ENCODE measurements at places on chromosomes 13 and 19.

- no peak for DNase-seq
Measured at GRCh38 chr13:49063497-49063896, 87.8 kb downstream of the FNDC3A start.

- DNase-seq: no peak
Measured at GRCh38 chr13:65990684-65991083, 1239.5 kb downstream of the PCDH9 start.

DNA sequence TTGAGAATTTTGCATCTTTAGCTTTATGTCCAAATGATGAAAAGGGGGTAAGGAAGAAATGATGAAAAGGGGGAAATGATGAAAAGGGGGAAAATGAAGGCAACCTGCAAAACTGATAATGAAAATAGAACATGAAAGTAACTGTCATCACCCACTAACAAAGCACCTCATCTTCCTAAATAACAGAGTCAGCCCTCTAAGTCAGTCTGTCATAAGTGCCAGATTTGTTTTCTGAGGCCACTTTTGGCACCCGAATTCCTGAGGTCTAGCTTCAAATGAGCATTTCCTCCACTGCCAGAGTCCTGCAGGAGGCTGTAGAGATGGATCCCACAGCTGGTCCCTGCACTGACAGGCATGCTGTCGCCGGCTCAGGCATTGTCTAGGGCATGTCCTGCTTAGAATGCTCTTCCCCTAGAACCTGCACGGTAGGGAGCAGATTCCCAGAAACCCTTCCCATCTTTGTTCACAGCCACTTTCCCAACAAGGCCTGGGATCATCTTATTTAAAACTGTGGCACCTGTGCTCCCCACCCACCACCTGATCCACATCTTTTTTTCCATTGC is 25.3 kb downstream of the RAP2A start:
- no peak for DNase-seq

DNA sequence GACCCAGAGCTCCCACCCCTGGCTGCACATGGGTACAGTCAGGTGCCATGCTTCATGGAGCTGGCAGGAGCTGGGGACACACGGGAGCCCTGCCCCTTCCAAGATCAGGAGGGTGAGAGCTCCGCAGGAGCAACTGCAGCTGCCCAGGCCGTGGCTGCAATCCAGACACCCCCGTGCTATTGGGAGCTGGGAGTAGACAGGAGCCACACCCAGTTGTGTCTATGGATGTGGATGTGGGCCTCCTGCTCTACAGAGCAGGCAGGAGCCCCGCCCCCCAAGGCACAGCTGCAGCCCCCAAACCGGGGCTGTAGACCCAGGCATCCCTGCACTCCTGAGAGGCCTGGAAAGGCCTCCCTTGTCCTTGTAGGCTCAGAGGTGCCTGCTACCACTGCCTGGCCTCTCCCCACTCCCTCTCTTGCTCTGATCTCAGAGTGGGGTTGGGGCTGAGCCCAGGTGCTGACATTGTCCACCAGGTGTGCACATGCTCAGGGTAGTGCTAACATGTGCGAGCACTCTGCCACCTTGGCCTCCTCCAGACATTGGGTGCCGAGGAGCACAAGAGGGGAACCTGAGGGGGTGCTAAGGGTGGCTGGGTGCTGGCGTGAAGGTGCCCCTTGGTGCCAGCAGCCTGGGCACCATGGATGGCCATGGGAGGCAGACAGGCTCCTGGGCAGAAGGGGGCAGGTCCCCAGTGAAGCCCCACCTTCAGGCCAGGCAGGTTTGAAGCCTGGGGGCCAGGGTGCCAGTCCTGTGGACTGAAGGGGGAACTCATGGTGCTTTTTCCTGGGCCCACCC is 8.0 kb upstream of the BAX start:
- no peak for DNase-seq

DNA sequence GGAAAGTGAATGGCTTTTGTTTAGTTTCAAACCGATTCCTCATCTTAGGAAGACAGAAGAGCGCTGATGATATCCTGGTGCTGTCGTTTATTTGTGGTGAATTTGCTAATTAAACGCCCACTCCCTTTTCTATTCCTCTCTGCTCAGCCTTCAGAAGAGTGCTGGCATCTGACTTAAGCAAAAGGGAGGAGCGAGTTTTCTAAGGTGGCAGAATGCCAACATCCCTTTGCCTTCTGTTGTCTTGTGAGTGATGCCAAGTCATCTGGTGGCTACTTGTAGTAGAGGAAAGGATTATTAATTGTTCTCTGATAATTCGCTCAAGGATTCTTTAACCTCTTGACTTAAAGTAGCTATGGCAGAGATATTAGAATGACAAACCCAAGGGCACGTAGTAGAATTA is 68.1 kb downstream of the ERCC5 start:
- DNase-seq: no peak

DNA sequence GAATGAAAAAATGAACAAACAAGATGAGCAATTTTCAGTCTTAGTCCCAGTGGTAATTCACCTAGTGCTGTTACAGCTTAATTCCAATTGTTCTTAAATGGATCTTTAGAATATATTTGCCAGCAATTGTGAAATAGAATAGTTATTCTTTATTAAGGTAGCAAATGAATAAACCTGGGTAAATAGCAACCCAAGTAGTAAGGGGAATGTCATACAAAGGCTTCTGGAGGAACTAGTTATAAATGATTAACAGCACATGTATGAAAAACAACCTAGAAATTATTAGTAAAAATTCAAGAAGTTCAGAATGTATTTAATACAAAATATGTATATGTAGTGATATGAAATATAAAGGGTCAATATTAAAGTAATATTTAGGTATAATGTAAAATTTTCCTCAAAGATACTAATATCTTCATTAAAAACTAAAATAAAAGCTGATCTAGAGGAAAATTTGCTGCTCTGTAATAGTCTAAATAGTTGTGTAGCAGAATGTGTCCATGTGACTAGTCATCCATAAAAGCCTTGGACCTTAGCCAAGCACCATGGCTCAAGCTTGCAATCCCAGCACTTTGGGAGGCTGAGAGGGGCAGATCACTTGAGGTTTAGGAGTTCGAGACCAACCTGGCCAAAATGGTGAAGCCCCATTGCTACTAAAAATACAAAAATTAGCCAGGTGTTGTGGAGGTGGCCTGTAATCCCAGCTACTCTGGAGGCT is 535.9 kb upstream of the ATXN8OS start:
- no peak for DNase-seq

- DNase-seq: no peak
Measured at GRCh38 chr19:3365836-3366752, at the start of gene NFIC. Gene NFIC (plus strand): TSS chr19:3366583. CDS start chr19:3366637, 54 bp downstream.
